ENCODE measurements at places on chromosomes 4 and X. TPM values are rescaled to one million over a fixed set of nuclear protein-coding genes. Genes with fewer than 3 reads are reported as not detected.
A peak's percentile ranks its signal among the peaks of the same experiment; 100 is the strongest.

The PDE5A gene
- 32.4 TPM for total RNA-seq

The CCDC149 gene
- 5.0 TPM for total RNA-seq

The RCHY1 gene
- total RNA-seq, result 33.4 TPM

The ELOVL6 gene
- total RNA-seq, result 45.9 TPM

The FAM149A gene
- total RNA-seq, result 10.4 TPM

The GLOD5 gene
- not detected for total RNA-seq

The RAB41 gene
- total RNA-seq, result not detected

The GLUD2 gene
- 8.9 TPM for total RNA-seq

The HTR2C gene
- total RNA-seq, result 1.7 TPM

The CCSER1 gene
- total RNA-seq, result 0.77 TPM

DNA sequence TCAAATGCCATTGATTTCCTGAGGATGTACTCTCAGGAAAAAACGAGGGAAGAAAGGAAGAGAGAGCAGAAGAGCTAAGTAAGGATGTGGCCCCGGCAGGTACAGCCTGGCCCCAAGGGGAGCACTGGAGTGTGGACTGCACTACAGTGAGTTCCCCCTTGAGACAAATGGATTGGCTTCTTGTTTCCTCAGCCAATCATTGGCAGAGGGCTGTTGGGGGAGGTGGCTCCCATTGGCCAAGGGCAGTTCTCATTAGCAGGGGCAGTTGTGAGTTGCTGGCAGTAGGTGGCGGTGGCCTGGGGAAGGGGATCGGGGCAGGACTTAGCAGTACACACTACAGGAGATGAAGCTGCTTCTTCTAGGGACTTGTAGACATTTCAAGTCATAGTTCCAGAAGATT lies 24.1 kb upstream of the OCIAD2 start:
- DNase-seq, result no peak
- H3K36me3 ChIP-seq, result no peaks in the 10 kb centered on the region
- H3K27me3 ChIP-seq, result no peaks in the 10 kb centered on the region
- no peak overlapping the region for H3K27ac ChIP-seq

DNA sequence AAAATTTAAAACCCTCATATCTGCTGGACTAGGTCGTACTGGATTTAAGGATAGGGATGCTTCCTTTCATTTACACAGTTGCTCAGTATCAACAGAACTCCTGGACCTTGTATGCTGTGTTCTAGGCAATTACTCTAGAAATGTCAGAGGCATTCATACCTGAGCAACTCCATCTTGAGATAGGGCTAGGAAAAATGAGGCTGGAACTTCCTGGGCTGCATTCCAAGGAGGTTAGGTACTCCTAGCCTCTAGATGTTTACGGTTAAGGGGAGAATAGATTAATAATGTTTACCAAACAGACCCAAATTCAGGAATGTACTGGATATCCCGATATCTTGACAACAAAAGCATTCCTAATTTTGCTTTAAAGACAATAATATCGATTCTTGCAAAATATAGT lies 84.7 kb upstream of the NLGN4X start:
- H3K36me3 ChIP-seq, result no peaks in the 10 kb centered on the region
- no peaks in the 10 kb centered on the region for H3K4me1 ChIP-seq
- H3K27ac ChIP-seq, result no peak overlapping the region
- H3K27me3 ChIP-seq, result no peaks in the 10 kb centered on the region

DNA sequence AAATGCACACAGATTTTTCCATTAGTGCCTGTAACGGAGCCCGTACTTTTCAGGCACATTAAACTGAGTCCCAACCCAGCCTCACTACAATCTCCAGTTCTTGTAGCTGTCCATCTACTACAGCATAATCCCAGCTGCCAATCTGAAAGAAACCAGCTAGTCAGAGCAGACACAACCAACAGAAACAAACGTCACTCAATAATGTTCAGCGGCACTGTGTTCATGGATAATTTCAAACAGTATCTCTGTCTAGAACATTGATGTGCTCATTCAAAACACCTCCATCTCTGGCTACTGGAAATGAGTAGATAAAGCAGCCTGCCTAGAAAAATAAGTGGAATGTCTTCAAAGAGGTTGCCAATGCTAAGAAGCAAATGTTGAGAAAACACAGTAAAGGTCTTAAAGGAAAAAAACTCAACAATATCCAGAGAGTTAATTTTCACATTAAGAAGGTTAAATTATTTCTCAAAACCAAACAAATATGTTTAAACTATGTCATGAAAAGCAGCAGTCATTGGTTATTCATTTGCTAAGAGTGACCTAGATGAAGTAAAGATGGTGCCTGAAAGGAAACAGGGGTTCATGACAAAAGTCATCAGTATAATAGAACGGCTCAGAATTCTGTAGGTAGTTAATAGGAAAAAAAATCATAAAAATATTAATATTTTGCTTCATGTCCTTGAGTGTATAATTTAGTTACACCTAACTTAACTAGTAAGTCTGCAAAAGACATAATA lies 245.1 kb upstream of the MAB21L2 start:
- DNase-seq, result no peak
- peaks cover 21% of the 10 kb centered on the region for H3K4me1 ChIP-seq
- no peak overlapping the region for H3K4me3 ChIP-seq
- no peaks in the 10 kb centered on the region for H3K36me3 ChIP-seq

DNA sequence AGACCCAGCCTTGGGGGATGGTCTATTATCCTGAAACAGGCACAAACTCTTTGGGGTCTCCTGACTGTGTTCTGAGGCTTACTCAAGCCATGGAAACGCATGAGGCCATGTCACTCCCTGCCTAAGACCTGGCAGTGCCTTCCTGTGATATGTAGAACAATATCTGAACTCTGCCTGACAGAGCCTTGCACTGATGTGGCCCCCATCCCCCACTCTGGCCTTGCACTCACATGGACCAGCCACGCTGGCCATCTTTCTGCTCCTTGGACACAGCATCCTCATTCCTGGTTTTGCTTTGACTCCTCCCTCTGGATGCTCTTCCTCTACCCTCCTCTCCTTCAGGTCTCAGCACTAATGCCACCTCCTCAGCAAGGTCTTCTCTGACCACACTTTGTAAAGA lies 100.2 kb downstream of the SCD5 start:
- H3K36me3 ChIP-seq, result no peaks in the 10 kb centered on the region
- H3K4me1 ChIP-seq, result no peaks in the 10 kb centered on the region
- DNase-seq, result no peak
- H3K4me3 ChIP-seq, result no peak overlapping the region
- no peaks in the 10 kb centered on the region for H3K27me3 ChIP-seq

GRCh38 chr4:98505992-98506391 lies 152.4 kb downstream of the TSPAN5 start:
- peaks cover 24% of the 10 kb centered on the region for H3K4me1 ChIP-seq
- no peaks in the 10 kb centered on the region for H3K36me3 ChIP-seq
- no peak overlapping the region for H3K4me3 ChIP-seq
- no peak for DNase-seq
- no peaks in the 10 kb centered on the region for H3K27me3 ChIP-seq

- no peaks in the 10 kb centered on the region for H3K4me1 ChIP-seq
- no peaks in the 10 kb centered on the region for H3K36me3 ChIP-seq
- H3K27ac ChIP-seq, result no peak overlapping the region
- H3K4me3 ChIP-seq, result no peak overlapping the region
- no peaks in the 10 kb centered on the region for H3K27me3 ChIP-seq
- DNase-seq, result no peak
Observed at GRCh38 chr4:40704073-40704472, 45.7 kb upstream of the NSUN7 start.

DNA sequence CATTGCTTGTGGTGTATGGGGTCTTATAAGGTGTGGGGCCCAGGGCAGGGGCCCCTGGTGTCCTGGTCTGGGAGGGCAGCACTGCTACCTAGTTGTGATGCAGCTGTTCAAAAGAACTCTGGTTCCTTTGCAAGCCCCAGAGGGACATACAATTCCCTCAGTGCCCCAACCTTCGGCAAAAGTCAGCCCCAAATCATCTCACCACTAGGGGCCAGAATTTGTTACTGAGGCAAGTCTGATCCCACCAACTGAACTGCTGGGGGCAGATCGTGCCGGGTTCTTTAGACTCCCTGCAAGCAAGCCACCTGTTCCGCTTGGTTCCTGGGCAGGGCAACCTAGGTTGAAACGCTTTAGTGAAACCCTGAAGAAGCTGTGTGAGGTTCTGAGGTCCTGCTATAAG lies 180.1 kb upstream of the S100G start:
- H3K27me3 ChIP-seq, result no peaks in the 10 kb centered on the region
- peak; percentile 8 for DNase-seq
- no peak overlapping the region for H3K27ac ChIP-seq
- H3K36me3 ChIP-seq, result no peaks in the 10 kb centered on the region
- no peaks in the 10 kb centered on the region for H3K4me1 ChIP-seq

- H3K27ac ChIP-seq, result no peak overlapping the region
- H3K4me3 ChIP-seq, result no peak overlapping the region
- DNase-seq, result no peak
- H3K36me3 ChIP-seq, result peaks cover 15% of the 10 kb centered on the region
- H3K27me3 ChIP-seq, result no peaks in the 10 kb centered on the region
Observed at GRCh38 chr4:17630228-17630627, 15.8 kb downstream of the MED28 start.

- no peaks in the 10 kb centered on the region for H3K4me1 ChIP-seq
- no peak overlapping the region for H3K27ac ChIP-seq
- no peak for DNase-seq
- no peaks in the 10 kb centered on the region for H3K27me3 ChIP-seq
- no peak overlapping the region for H3K4me3 ChIP-seq
Observed at GRCh38 chr4:141246243-141246642, 25.5 kb downstream of the ZNF330 start.

DNA sequence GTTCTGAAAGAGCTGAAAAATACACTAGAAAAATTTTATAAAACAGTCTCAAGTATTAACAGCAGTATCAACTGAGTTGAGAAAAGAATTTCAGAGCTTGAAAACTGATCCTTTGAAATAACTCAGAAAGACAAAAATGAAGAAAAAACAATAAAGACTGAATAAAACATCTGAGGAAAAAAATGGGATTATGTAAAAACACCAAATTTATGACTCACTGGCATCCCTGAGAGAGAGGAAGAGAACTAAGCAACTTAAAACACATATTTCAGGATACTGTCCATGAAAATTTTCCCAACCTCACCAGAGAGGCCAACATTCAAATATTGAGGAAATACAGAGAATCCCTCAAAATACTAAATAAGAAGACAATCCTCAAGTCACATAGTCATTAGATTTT lies 22.9 kb downstream of the PABPC4L start:
- H3K27me3 ChIP-seq, result no peaks in the 10 kb centered on the region
- H3K4me1 ChIP-seq, result no peaks in the 10 kb centered on the region
- no peak overlapping the region for H3K27ac ChIP-seq
- no peak for DNase-seq

- no peaks in the 10 kb centered on the region for H3K4me1 ChIP-seq
- H3K36me3 ChIP-seq, result no peaks in the 10 kb centered on the region
- DNase-seq, result no peak
- no peaks in the 10 kb centered on the region for H3K27me3 ChIP-seq
- no peak overlapping the region for H3K27ac ChIP-seq
Observed at GRCh38 chr4:169840554-169840953, 82.8 kb upstream of the HPF1 start.

DNA sequence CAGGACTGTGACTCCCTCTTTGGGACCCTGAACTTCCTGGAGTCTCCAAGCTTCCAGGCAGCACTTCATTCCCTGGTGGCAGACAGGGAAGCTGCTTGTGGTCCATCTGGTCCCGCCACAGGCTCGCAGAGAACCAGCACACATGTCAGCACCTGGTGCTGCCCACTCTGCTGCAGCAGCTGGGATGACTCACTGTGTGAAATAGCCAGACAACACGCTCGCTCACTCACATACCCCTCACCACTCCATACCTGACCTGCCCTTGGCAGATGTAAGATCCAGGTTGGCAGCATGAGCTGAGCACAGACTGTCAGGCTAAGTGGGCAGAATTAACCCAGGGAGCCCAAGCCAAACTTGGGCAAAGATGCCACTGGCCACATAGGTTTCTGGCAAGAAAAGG lies 613.5 kb downstream of the PCDH18 start:
- H3K27ac ChIP-seq, result no peak overlapping the region
- H3K4me1 ChIP-seq, result no peaks in the 10 kb centered on the region
- H3K27me3 ChIP-seq, result no peaks in the 10 kb centered on the region
- no peak for DNase-seq
